ELF-1 (cell line): ENCODE measurements at places on chromosomes 16 and 17.

DNA sequence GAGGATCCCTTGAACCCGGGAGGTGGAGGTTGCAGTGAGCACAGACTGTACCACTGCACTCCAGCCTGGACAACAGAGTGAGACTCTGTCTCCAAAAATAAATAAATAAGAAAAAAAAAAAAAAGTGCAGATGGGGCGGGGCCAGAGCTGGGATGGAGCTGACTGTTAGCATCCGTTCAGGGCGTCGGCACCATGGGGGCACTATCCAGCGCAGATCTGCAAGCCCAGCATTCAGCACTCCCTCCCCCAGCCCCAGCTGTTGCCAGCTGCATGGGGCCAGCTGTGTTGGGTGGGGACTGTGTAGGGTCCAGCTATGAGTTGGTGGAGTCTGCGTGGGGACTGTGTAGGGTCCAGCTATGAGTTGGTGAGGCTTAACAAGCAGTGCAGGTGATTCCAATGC is 13.3 kb downstream of the GPRC5C start:
- no peak for DNase-seq

GRCh38 chr16:88705076-88705684 is 1.0 kb downstream of the RNF166 start:
- no peak for DNase-seq

GRCh38 chr16:12602811-12603698 is 200.6 kb downstream of the CPPED1 start:
- DNase-seq: no peak

GRCh38 chr17:48043176-48043575 is 5.0 kb upstream of the NFE2L1 start:
- no peak for DNase-seq

GRCh38 chr17:21330436-21331160 is 45.6 kb upstream of the KCNJ12 start:
- DNase-seq: no peak

- DNase-seq: no peak
These were observed 97.2 kb downstream of the NOG start for GRCh38 chr17:56690441-56691291.

DNA sequence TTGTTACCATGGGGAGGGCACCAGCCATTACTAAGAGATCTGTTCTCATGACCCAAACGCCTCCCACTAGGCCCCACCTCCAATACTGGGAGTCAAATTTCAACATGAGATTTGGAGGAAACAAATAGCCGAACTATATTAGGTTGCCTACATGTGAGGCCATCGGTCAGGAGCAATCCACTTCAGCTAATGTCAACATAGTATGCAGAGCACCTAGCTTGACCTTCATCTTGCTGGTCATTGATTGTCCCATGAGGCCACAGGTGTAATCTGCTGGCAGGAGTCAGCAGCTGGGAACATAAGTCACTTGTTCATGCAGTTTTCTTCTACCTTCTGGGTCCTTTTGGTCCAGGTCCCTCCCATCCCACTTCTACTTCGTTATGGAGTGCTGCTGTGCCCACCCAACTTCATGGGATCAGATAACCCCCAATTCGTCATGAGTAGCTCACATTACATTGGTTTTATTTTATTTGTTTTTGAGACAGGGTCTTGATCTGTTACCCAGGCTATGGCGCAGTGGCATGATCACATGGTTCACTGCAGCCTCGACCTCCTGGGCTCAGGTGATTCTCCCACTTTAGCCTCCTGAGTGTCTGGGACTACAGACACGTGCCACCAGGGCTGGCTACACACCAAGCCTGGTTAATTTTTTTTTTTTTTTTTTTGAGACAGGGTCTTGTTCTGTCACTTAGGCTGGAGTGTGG is 5.9 kb upstream of the KPNA2 start:
- DNase-seq: no peak

GRCh38 chr17:20938244-20938643 is 104.6 kb downstream of the USP22 start:
- no peak for DNase-seq

DNA sequence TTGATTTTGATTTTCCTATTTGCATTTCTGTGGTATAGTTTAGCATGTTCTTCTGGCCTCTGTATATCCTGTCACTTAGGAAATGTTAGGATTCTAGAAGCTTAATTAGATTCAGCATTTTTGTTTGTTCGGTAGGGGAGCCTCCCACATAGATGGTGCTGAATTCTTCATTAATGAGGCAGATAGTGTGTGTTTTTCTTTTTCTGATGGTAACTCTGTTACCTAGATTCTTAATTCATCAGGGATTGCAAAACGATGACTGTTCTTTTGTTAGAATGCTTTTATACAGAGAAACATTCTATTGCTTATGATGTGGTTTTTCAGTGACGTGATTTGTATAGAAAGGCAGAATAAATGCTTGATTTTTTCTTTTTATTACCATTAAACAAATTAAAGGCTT is 19.0 kb downstream of the BANP start:
- DNase-seq: no peak

GRCh38 chr17:48628649-48629410 is 2.7 kb upstream of the HOXB9 start:
- DNase-seq: peak; percentile 20

- peak; percentile 93 for DNase-seq
These were observed 219.2 kb downstream of the RBFOX3 start for GRCh38 chr17:79391376-79392233.
